Stomach (tissue), 19 donors: ENCODE measurements at places on chromosomes 12 and 14.

DNA sequence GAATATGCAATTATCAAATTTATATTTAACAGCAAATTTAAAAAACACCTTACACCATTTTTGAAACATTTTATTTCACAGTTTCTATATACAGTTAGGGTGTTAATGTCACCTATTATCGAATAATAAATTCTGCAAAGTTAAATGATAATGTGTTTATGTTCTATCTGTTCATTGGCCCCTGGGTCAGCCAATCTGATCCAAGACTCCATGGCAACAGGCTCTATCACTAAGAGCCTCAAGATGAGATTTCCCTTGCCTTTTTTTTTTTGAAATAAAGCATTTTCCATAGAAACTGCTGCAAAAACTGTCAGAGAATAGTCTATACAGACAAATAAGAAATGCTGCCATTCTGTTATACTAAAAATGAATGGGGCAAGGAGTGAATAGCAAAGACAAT, 83.2 kb upstream of the STAC3 start:
- DNase-seq = no peak

- no peak for DNase-seq
Observed at GRCh38 chr12:89334548-89335169, 17.6 kb downstream of the DUSP6 start.

GRCh38 chr14:31659278-31659677, 98.1 kb downstream of the NUBPL start:
- DNase-seq = no peak

- DNase-seq = no peak
Observed at GRCh38 chr14:68968051-68968450, 11.1 kb downstream of the ACTN1 start.

- no peak for DNase-seq
Observed at GRCh38 chr14:105742531-105742848, 216.1 kb downstream of the TMEM121 start.

- DNase-seq = no peak
Observed at GRCh38 chr12:89278862-89279261, 73.4 kb downstream of the DUSP6 start.

GRCh38 chr14:68619790-68620574, 172.9 kb downstream of the ZFP36L1 start:
- no peak for DNase-seq

DNA sequence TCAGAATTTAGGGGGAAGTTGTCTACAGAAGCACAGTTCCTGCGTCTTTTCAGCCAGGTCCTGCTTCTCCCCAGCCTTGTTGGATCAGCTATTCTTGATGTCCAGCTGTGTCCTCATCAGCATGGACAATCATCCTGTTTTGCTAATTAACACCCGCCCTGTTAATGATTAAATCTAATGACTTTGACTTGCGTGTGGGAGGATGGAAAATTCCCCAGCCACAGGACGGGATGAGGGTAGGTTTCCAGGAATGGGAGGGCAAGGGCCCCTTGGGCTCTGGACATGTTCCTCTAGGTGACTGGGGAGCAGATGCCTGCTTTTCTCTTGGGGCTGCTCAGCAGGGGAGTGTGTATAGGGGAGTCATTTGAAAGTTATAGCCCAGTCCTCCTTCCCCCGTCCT, 5.3 kb upstream of the PPP1R1A start:
- DNase-seq = no peak

GRCh38 chr14:100648474-100649172, 61.4 kb upstream of the BEGAIN start:
- no peak for DNase-seq

GRCh38 chr14:38199739-38200138, 8.0 kb upstream of the SSTR1 start:
- no peak for DNase-seq

GRCh38 chr12:48988030-48988649, 10.0 kb downstream of the WNT1 start:
- DNase-seq = peak; percentile 74

GRCh38 chr12:85920324-85920947, 46.3 kb downstream of the NTS start:
- peak; percentile 39 for DNase-seq

- DNase-seq = no peak
Observed at GRCh38 chr12:90690120-90690519, 264.9 kb downstream of the CCER1 start.

DNA sequence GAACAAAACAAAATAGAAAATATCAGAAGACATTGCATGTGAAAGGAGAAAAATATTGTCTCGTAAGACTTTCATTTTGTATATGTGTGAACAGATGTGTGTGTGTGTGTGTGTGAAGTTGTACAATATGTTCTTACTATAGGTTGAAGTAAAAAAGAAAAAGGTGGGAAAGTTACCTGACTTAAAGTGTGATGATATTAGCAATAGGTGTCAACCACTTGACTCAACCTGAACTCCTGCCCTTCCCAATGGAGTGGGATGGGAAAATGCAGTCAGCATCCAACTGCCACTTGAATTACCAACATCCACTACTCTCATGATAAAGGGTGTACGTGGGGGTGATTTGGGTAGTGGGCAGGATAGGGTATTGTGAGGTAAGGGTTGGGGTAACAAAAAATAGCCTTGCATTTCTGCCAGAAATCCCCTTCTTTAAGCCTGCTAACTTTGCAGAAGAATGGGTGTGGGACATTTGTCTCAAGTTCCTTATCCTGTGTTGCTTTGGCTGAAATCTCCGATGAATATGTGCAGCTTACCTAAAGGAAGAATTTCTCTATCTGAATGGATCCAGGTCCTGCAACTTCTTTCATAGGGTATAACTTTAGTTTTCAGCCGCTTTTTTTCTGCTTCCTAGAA, 181.6 kb downstream of the CHST11 start:
- DNase-seq = no peak

- peak; percentile 17 for DNase-seq
Observed at GRCh38 chr14:26730929-26731618, 133.2 kb upstream of the NOVA1 start.

DNA sequence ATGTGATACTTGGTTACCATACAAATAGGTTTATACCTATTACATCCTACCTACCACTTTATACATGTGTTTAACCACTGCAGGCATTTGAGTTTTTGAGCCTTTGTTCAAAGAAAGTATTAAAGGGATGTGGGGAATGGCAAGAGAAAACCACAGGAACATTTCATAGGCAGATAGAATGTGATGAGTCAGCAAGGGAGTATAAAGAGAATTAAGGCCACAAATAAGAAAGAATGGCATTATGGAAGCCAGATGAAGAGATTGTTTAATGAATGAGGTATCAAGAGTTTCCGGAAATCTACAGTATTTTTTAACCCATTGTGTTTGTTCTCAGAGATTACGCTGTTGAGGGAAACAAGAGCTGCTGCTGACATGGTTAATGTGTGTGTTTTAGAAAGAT, 66.9 kb downstream of the METTL25 start:
- DNase-seq = no peak

DNA sequence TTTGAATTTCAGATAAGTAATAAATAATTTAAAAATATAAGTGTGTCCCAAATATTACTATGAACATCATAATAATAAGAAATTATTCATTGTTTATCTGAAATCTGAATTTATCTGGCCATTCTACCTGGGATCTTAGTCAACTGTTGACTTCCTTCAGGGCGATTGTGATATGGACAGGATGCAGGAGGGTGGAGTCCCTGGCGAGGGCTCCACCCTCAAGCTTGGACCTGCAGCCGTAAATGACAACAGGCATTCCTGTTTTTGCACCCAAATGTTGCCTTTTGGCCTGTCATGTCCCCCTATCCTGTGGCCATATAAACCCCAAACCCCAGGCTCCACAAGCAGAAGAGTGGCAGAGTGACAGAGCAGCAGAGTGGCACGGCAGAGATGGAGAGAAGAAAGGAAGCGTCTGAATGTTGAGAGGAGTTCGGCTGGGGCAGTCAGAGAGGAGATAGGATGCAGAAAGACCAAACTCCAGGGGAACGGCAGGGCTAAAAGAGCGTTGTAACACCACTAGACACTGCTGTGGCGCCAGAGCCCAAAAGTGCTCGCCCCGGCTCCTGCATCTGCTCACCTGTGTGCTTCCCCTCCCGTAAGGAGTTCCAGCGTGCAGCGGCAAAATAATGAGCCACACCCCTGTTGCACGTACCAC, 39.4 kb upstream of the FUT8 start:
- DNase-seq = peak; percentile 37

DNA sequence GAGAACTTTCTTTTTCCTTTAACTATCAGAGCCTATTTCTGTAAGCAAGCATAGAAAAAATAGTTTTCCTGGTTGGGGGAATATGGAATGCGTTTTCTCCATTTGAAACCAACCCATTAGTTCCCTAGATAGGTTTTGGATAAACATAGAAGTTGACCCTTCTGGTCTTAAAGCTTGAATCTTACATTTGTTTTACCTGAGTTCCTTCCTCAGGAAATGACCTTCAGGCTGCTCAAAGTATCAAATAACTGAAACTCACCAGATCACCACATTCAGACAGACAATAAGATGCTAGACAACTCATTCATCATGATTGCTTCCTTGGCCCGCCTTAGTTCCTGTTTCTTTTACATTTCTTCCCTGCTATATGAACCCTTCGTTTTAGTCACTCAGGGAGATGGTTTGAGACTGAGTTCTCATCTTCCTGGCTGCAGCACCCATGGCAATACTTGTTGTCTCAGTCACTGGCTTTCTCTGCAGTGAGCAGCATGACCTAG, 52.2 kb downstream of the LRP6 start:
- no peak for DNase-seq

GRCh38 chr12:42873401-42873800, 283.9 kb upstream of the PRICKLE1 start:
- no peak for DNase-seq

GRCh38 chr12:27179400-27180214, 64.5 kb upstream of the STK38L start:
- DNase-seq = no peak
